ENCODE measurements at places on chromosomes 2 and 18.

DNA sequence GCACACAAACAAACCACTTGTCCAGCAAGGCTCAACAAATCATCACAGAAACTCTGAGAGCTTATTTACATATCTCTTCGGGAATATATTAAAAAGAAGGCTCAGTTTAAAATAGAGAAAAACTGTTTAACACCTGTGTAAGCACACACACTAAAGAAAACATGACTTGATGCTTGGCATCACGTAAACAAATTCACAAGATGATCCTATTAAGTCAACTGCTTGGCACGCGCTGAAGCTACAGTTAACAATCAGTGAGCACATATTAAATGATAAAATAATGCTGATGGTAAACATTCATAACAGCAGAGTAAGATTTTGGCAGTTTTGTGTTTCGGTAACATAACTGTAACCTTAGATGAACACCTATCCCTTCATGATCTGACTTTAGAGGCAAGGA, 4.3 kb upstream of the HES6 start:
- no peak for DNase-seq
- peaks cover 12% of the 10 kb centered on the region for H3K27me3 ChIP-seq
- peaks cover 7% of the 10 kb centered on the region for H3K36me3 ChIP-seq
- no peak overlapping the region for H3K4me3 ChIP-seq
- peaks cover 6% of the 10 kb centered on the region for H3K4me1 ChIP-seq

DNA sequence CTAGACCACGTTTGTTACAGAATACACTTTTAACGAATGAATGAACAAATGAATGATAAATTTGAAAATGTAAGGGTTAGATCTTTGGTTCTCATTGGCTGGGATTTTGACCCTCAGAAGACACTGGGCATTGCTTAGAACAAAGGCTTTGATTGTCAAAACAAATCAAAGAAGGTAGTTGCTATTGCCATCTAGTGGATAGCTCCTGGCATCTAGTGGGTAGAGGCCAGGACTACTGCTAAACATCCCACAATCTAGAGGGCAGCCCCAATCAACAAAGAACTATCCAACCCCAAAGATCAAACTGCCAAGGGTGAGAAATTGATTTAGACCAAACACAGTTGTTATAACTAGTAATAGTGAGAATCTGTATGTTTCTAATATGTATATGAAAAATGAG, 552.3 kb downstream of the KCNJ3 start:
- no peak overlapping the region for H3K4me3 ChIP-seq
- H3K4me1 ChIP-seq: no peaks in the 10 kb centered on the region
- H3K27ac ChIP-seq: no peak overlapping the region
- H3K27me3 ChIP-seq: no peaks in the 10 kb centered on the region
- H3K36me3 ChIP-seq: no peaks in the 10 kb centered on the region
- DNase-seq: no peak

- H3K4me1 ChIP-seq: no peaks in the 10 kb centered on the region
- no peak for DNase-seq
- no peaks in the 10 kb centered on the region for H3K27me3 ChIP-seq
- no peak overlapping the region for H3K4me3 ChIP-seq
- no peaks in the 10 kb centered on the region for H3K36me3 ChIP-seq
These were observed 1104.0 kb upstream of the PIK3C3 start for GRCh38 chr18:40851014-40851429.

DNA sequence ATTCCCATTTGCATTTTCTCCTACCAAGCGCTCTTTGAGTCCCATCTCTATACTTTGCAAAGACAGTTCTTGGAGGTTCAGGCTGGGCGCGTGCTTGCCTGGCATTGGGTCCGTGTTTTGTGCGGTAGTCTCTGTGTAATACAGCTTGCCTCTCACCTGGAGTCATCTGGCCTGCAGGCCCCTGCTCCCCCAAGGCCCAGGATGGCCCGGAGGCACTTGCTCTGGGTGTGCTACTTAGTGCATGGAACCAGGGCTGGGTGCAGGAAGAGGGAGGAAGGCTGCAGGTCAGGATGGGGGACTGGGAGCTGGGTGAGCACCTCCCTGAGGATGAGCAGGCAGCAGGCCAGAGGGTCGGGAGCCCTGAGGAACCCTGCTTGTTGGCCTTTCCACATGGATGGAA, 220.9 kb downstream of the LDLRAD4 start:
- peaks cover 2% of the 10 kb centered on the region for H3K36me3 ChIP-seq
- no peak for DNase-seq
- no peaks in the 10 kb centered on the region for H3K27me3 ChIP-seq
- H3K4me3 ChIP-seq: peak overlapping the region; percentile 40
- H3K4me1 ChIP-seq: peaks cover 73% of the 10 kb centered on the region

GRCh38 chr2:27127883-27128667, 4.5 kb downstream of the ABHD1 start:
- H3K4me1 ChIP-seq: peaks cover 13% of the 10 kb centered on the region
- DNase-seq: no peak
- no peak overlapping the region for H3K27ac ChIP-seq
- peaks cover under 1% of the 10 kb centered on the region for H3K27me3 ChIP-seq
- no peak overlapping the region for H3K4me3 ChIP-seq

DNA sequence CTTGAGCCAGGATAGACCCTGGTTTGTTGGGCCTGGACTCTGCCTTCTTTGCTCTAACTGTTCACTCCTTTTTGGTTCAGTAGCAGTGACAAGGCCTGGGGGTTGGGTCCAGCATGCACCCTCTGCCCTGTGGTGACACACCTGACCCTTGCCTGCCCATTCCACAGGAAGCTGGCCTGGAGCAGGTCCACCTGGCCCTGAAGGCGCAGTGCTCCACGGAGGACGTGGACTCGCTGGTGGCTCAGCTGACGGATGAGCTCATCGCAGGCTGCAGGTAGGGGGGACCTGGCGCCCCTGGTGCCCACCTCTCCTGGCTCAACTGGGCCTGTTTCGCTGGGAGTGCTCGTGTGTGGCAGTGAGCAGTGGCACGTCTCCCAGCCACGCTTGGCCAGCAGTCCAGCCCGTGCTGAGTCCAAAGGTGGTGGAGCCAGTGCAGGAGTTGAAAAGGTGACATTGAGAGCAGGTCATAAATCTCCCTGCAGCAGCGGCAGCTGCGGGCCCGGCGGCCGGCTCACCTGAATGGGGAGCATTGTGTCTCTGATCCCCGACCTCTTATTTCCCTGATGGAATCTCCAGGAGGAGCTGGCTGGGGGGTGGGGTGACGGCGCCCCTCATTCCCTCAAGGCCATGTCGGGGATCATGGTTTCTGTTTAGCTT, 102.6 kb downstream of the DYSF start:
- H3K27ac ChIP-seq: no peak overlapping the region
- no peak for DNase-seq
- H3K27me3 ChIP-seq: no peaks in the 10 kb centered on the region
- H3K4me3 ChIP-seq: no peak overlapping the region
- no peaks in the 10 kb centered on the region for H3K4me1 ChIP-seq
- no peaks in the 10 kb centered on the region for H3K36me3 ChIP-seq

GRCh38 chr2:55929476-55929875, 5.9 kb upstream of the EFEMP1 start:
- DNase-seq: no peak
- no peaks in the 10 kb centered on the region for H3K4me1 ChIP-seq
- H3K27ac ChIP-seq: no peak overlapping the region

DNA sequence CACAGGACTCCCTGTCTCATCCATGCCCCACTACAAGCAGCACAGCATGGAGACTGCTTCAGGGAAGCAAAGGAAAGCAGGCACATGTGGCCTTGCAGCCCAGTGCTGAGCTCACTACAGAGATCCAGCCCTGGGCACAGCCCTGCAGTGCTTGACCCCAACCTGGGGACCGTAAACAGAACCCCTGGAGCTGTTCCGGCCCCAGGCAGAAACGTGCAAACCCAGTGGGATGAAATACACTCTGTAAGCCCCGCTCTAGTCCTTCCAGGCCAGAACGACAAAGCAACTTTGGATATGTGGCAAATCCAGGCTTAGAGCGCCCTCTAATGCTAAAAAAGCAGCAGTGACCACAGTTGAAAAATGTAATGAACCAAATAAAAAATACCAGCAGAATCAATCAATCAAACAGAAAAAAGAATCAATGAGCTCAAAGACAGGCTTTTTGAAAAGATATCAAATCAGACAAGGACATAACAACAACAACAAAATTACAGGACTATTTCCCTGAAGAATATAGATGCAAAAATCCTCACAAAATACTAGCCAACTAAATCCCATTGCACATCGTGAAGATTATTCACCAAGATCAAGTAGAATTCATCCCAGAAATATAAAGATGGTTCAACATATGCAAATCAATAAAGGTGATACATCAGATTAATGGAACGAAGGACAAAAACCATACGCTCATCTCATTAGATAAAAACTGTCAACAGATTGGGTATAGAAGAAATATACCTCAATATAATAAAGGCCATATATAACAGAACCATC, 45.6 kb downstream of the ZNF519 start:
- no peaks in the 10 kb centered on the region for H3K4me1 ChIP-seq
- no peaks in the 10 kb centered on the region for H3K27me3 ChIP-seq
- H3K27ac ChIP-seq: no peak overlapping the region
- peak; percentile 12 for DNase-seq
- H3K4me3 ChIP-seq: no peak overlapping the region
- H3K36me3 ChIP-seq: no peaks in the 10 kb centered on the region

DNA sequence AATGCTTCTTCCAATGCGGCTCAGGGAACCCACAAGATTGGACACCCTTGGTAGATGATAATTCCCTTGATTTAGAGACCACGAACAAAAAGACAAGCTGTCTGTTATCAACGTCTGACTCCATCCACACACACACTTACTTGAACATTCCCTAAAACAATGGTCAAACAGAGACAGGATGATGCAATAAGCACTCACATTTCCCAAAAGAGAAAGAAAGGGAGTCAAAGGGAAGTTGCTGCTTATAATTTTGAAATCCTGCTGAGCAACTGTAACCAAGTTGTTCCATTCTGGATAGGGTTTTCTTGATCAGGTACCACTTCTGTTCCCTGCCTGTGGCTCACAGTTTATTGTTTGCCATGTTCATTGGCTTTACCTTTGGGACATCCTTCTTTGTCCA, 571.3 kb upstream of the CNTNAP5 start:
- H3K27me3 ChIP-seq: no peaks in the 10 kb centered on the region
- no peaks in the 10 kb centered on the region for H3K36me3 ChIP-seq
- no peak overlapping the region for H3K27ac ChIP-seq
- H3K4me1 ChIP-seq: no peaks in the 10 kb centered on the region
- DNase-seq: no peak

- no peak overlapping the region for H3K27ac ChIP-seq
- no peaks in the 10 kb centered on the region for H3K27me3 ChIP-seq
- H3K4me1 ChIP-seq: no peaks in the 10 kb centered on the region
These were observed 43.6 kb upstream of the AGPS start for GRCh38 chr2:177348733-177349693.
